ENCODE measurements at places on chromosomes 1 and 21.

DNA sequence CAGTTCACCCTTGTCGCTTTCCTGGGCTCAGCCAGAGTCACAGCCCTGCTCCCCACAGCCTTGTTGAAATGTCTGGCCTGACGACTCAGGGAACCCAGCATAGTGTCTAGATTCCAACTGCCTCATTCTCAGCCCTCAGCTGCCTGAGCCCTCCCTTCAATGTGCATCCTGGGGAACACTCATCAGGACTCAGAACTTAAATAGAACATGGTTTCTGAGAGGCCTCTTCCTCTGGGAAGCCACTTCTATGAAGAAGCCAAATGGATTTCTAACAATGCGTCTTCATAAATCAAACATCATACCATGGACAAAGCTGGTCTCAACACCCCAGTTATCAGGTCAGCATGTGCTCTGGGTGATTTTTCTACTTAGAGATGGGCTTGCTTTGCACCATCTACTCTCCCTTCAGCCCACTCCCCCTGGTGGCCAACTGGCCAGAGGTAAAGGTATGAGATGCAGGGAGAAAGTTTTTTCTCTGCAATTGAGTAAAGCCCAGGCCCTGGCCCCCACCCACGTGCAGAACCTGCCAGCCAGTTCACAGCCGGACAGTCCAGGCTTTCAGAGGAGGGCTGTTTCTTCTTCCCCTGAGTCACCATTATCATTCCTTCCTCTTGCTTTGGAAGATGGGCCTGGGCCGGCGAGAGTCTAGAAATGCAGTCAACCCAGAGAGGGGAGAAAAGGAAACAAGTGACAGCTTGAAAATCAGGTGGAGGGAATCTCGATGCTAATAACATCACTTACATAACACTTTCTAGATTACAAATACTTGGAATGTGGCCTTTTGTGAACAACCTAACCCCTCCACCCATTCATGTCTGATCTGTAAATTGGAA is 32.1 kb downstream of the CD244 start:
- peak; percentile 12 for DNase-seq

GRCh38 chr1:175564119-175564518 is 179.3 kb downstream of the TNR start:
- DNase-seq, result no peak

DNA sequence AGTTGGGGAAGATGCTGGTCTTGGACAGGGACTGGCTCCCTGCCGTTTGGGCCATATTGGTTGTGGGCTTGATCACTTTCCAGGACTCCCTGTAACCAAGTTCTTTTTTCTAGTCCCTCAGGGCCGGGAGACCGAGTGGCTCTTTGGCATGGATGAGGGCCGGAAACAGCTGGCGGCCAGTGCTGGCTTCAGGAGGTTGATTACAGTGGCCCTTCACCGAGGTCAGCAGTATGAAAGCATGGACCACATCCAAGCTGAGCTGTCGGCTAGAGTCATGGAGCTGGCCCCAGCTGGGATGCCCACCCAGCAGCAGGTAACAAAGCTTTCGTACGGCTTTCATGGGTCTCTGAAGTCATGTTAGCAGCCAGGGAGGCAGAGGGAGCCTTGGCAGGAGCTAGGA is 4.3 kb downstream of the METTL13 start:
- no peak for DNase-seq

DNA sequence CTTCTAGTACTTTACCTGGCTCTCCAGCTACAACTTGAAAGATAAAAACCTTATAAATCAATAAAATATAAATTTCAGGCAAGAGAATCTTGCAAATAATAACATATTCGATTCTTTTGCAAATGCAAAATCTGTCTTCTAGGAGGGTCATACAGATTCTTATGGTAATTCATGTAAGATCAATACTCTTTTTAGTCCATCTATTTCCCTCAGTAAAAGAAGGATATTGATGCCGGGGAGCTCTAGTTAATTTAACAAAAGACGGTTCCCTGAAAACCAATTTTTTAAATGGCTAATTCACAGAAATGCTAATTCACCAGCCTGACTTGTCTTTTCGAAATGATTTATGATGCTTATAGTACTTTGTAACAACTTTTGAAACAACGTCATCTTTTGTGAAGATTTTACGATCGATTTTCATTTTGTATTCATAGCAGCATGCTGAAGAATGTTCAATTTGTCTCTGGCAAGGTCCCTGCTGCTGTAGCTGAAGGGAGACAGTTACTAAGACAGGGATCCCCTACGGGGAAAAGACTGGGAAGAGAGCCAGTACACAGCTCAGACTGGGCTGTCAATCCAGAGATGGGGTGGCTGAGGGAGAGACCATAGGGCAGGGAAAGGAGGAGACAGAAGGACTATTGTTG is 90.6 kb upstream of the SPAG17 start:
- DNase-seq, result no peak

GRCh38 chr1:19322481-19322880 is 10.4 kb downstream of the SLC66A1 start:
- DNase-seq, result no peak

- no peak for DNase-seq
These were observed 55.2 kb upstream of the ANGPTL1 start for GRCh38 chr1:178926046-178926445.

Measured in fibroblast of mammary gland (primary cell).